ENCODE measurements at places on chromosomes 1 and 21.

DNA sequence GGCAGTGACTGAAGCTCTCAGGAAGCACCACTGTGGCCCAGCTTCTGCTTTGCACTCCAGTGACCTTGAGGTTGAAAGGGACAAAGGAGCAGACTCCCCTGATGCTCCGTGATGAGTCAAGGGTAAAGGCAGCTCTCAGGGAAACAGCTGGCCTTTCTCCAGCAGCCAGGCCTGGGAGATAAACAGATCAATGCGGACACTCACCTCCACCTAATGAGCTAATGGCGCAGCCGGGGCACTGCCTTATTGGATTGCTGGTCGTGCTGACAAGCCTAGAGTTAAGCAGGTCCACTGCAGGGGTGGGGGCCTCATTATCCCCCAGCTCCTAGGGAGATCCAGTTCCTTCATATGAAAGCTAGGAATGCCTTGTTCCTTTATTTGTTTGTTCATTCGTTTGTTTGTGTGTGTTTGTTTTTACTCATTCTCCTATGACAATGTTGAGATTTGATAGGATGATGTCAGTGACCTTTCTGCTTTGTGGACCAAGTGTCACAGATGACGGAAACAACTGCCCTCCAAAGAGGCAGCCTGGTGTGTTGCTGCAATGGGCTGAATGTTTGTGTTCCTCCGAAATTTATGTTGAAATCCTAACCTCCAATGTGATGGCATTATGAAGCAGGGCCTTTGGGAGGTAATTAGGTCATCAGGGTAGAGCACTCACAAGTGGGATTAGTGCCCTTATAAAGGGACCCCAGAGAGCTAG is 141.4 kb upstream of the BEND5 start:
- DNase-seq = no peak

DNA sequence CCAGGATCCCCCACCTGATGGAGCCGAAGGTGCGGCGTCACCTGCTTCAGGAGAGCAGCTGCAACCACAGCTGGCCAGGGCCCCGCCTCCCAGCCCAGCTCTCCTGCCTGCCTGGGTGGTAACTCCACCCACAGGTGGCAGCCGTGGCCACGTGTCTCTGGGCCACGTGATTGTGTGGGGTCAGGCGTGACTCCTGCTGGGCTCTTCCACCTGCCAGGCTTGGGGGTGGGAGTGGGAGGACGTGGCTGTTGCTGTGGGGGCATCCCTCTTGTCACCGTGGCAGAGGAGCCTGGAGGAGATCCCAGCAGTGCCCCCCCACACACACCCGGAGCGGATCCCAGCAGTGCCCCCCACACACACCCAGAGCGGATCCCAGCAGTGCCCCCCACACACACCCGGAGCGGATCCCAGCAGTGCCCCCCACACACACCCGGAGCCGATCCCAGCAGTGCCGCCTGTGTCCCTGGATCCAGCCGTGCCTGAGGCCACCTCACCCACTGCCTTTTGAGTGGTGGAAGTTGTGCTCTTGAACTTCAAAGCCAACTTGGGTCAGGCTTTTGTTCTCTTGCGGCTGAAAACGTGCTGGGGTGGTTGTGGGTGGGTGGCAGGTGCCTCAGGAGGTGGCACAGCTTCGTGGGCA is 32.2 kb downstream of the POFUT2 start:
- no peak for DNase-seq

- DNase-seq = no peak
These were observed 8.1 kb downstream of the COL18A1 start for GRCh38 chr21:45412909-45413611.

GRCh38 chr1:20742671-20743070 is 10.2 kb upstream of the SH2D5 start:
- no peak for DNase-seq

- peak; percentile 12 for DNase-seq
These were observed 32.1 kb upstream of the EPHX4 start for GRCh38 chr1:91997607-91998195.

DNA sequence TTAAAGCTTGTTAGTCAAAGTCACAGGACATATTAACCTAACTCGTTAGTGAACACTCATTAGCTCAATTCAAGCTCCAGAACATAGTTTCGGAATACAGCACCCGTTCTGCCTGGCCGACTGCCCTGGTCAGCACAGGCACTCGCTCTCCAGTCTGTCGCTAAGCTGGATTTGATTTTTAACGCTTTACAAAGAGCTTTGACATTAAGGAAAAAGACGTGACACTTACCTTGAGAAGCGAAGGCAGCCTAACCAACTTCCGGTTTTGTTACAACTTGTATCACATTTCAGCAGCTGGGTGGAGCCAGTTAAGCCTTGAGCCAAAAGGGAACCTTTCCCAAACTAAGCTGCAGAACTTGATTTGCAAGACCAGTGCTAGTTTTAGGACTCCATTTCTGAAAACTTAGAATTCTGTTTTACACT is at the start of gene FRRS1:
TSS of gene FRRS1 (minus strand) at position 258 of the 423 bp plus-strand sequence. CDS start 17,867 bp downstream, outside the sequence.
- no peak for DNase-seq

GRCh38 chr1:66613187-66613586 is 79.2 kb downstream of the SGIP1 start:
- DNase-seq = no peak

GRCh38 chr21:44357064-44357837 is 3.8 kb downstream of the TRPM2 start:
- DNase-seq = no peak

DNA sequence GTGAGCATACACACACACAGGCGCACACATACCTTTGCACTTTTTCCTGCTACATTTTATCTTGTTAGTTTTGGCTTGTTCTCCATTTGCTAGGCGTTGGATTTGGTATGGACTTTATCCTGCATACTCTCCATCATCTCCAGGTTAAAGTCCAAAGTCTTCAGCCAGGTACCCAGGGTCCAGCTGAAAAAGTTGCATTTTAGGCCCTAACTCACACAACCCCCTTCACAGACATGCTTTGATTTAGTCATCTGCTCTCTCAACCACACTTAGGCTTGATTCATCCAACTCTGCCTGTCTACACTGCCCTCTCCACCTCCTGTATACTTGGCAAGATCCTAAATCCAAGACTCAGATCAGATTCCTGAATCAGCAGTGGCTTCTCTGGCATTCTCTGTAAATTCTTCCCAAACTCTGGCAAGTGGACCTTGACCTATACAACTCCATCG is 10.7 kb upstream of the LAMB3 start:
- DNase-seq = no peak

- no peak for DNase-seq
These were observed 79.7 kb downstream of the PDE9A start for GRCh38 chr21:42733037-42733627.

DNA sequence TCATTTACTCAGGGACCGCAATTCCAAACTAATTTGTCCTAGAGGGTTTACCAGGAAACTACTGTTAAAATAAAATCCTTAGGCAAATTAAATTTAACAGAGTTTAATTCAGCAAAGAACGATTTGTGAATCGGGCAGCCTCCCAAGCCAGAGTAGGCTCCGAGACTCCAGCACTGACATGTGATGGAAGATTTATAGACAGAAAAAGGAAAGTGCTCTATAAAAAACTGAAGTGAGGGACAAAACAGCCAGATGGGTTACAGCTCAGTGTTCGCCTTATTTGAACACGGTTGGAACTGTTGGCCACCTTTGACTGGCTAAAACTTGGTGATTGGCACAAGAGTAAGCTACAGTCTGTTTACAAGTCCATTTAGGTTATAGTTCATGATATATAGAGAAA is 35.2 kb upstream of the RCSD1 start:
- DNase-seq = no peak

GRCh38 chr1:192759104-192759503 is 49.7 kb upstream of the RGS2 start:
- DNase-seq = no peak

DNA sequence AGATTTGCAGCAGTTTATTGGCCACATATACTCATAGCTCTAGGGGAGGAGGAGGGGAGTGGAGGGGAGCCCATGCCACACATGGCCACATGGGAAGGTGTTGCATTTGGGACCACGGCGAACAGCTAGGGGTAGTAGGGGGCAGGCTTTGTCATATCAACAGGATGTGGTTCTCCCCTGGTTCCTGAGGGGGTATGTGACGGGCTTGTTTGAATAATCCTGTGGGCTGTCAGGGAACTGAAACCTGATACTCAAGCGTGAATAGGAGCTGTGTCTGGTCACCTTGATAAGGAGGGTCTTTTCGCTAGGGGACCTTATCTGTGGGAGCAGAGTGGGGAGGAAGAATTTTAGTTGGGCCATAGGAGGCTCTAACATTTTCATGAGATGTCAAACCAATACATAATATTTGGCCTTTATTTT is 264.7 kb downstream of the CTH start:
- DNase-seq = no peak

- DNase-seq = no peak
These were observed 66.7 kb downstream of the MAGI3 start for GRCh38 chr1:113456967-113457366.

- no peak for DNase-seq
These were observed 131.6 kb upstream of the ETV3 start for GRCh38 chr1:157269656-157270375.

DNA sequence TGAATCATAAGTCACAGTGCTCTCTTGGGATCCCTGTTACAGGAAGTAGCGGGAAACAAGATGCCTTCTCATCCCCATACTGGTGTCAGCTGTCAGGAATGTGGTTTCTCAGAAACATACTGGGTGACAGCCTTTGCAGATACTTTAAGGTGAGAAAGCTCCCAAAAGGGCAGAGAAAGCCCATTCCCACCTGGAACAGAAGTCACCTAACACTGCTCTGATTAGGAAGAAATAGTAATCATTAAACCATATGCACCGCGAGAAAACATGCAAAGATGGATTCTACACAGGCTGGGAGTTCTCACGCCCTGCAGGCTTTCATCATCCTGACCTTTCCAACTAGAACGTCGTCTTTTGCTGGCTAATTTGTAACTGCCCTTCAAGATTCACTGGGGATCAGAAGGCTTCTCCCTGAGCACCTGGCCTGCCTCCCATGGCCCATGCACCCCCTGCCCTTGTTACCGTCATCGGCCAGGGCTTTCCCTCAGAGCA is 46.2 kb upstream of the SLC44A3 start:
- no peak for DNase-seq
